ENCODE measurements at places on chromosomes 2 and 18. TPM values are rescaled to one million over a fixed set of nuclear protein-coding genes. Genes with fewer than 3 reads are reported as not detected.

GRCh38 chr18:59988098-59988706, 88.4 kb downstream of the PMAIP1 start:
- DNase-seq, result peak; percentile 56
- H3K27ac ChIP-seq, result no peak overlapping the region
- no peaks in the 10 kb centered on the region for H3K36me3 ChIP-seq
- no peak overlapping the region for H3K4me3 ChIP-seq
- no peaks in the 10 kb centered on the region for H3K4me1 ChIP-seq

The RIT2 gene
- total RNA-seq, result not detected

The TUBA4B gene
- total RNA-seq, result not detected

DNA sequence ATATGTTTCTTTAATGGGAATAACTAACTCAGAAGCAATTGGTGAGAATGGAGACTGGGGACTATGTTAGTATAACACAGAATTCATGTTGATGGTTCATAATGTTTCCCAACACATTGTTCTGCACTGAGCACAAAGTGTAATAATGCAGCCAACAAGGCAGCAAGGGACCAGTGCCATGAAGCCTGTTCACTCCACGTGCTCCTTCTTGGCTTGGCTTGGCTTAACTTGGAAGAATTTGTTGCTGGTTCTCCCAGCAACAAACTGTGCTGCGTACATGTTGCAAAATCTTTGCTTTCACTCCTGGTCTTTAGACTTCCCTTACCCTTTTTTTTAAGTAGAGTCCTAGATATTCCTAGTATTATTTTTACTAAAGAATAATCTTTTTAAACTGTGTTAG, 129.7 kb downstream of the MAP3K20 start:
- no peak overlapping the region for H3K27ac ChIP-seq
- H3K27me3 ChIP-seq, result peaks cover 6% of the 10 kb centered on the region
- H3K4me3 ChIP-seq, result no peak overlapping the region
- DNase-seq, result no peak
- H3K36me3 ChIP-seq, result peaks cover 2% of the 10 kb centered on the region
- H3K4me1 ChIP-seq, result no peaks in the 10 kb centered on the region

DNA sequence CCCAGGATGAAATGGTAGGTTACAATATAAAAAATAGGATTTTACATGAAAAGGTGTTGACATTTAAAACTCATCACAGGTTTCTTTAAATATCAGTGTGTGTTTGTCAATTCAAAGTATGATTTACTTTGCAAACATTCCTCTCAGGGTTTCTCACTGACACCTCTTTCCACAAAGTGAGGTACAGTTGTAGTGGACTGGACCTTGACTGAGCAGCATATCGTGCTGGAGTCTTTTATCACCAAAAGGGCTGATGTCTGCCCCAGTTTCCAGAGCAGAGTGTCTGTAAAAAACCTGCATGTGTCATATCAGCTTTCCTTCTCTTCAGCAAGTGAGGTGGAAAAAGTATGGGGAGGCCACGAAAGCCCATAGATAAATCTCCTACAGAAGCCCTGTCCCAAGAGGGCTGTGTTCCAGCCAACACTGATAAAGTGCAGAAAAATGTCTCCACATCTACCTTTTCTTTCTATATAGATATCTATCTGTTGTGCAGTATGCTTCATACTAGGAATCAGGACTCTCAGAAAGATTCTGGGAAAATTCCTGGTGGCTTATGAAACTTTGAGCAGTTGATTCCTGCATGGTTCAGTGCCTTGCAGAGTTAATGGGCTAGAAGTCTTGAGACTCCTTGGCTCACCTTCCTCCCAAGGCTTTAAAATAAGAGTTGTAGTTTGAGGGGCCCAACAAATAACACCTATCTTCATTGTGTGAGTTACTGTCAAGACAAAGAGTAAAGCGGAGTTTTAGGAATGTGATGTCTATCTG, 6.9 kb downstream of the ACYP2 start:
- no peak overlapping the region for H3K27ac ChIP-seq
- H3K4me1 ChIP-seq, result no peaks in the 10 kb centered on the region
- no peak for DNase-seq
- no peak overlapping the region for H3K4me3 ChIP-seq
- peaks cover 18% of the 10 kb centered on the region for H3K36me3 ChIP-seq
